Kidney epithelial cell (primary cell): ENCODE measurements at places on chromosomes 6 and 20. TPM values are rescaled to one million over a fixed set of nuclear protein-coding genes. Genes with fewer than 3 reads are reported as not detected.

DNA sequence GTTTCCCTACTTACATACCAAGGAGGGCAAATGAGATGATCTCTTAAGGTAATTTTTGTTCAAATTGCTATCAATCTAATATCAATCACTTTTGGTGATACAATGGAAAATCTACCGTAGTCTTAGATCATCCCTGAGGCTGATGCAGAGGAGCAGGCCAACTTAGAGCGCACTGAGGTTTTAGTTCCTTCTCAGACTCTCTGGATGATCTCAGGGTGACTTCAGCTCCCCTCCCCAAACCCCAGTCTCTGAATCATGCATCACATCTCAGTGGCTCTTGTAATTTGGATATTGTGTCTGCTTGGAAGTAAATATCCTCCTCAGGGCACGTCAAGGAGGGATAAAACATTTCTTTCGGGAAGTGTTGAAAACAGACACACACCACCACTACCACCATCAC, 5.9 kb downstream of the TUBB2B start:
- DNase-seq, result no peak

GRCh38 chr20:11454966-11455799, 462.5 kb upstream of the BTBD3 start:
- peak; percentile 86 for DNase-seq

- DNase-seq, result no peak
These were observed 778 bp upstream of the LIN28B start for GRCh38 chr6:104955927-104956730.

- no peak for DNase-seq
These were observed 21.0 kb upstream of the SNAP91 start for GRCh38 chr6:83729871-83730270.

- no peak for DNase-seq
These were observed 7.7 kb downstream of the DEFB125 start for GRCh38 chr20:95215-95614.

ZBTB46 gene
- total RNA-seq, result 7.2 and 7.8 TPM in 2 replicates

DNA sequence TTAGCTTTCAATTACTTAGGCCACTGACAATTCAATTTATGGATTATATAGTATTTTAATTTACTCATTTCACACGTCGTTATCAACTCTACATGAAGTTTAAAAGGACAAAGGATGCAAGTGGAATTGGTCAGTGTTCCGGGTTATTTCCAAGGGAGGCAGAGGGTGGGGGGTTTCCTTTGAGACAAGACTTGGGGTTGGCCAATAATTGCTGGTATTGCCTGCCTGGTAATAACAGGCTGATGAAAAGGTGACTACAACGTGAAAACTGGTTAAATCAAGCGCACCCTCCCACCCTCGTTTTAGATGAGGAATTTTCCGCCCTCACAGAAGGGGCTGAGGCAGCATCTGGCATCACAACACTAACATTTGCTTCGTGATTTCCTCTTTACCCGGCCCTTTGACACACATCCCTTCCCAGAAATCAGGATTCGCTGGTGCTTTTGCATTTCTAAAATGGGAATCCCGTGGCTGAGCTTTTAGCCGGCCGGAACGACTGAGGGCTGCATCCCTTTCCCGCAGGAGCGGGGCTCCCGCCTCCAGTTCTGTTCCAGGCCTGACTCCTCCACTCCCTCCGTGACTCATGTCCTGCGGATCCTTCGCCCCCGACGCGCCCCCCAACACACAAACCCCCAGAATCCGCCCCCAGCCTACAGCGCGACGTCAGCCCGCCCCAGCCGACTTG, 999 bp upstream of the PIM1 start:
- DNase-seq, result peak; percentile 56

DNA sequence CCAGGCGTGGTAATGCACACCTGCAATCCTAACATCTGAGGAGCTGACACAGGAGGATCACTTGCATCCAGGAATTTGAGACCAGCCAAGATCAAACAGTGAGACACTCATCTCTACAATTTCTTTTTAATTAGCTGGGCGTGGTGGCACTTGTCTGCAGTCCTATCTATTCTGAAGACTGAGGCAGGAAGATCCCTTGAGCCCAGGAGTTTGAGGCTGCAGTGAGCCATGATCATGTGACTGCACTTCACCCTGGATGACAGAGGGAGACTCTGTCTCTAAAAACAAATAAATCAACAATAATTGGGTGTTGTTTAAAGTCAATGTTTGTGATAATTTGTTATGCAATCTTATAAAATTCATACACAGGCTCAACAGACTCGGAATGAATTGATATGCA, 18.0 kb upstream of the HLA-A start:
- no peak for DNase-seq

- no peak for DNase-seq
These were observed 201.1 kb downstream of the ZFAND3 start for GRCh38 chr6:38020593-38020992.

- DNase-seq, result peak; percentile 38
These were observed 44.3 kb downstream of the KHDC1L start for GRCh38 chr6:73180763-73181619.

GRCh38 chr20:58693226-58694006, 816 bp downstream of the NPEPL1 start:
- no peak for DNase-seq

DNA sequence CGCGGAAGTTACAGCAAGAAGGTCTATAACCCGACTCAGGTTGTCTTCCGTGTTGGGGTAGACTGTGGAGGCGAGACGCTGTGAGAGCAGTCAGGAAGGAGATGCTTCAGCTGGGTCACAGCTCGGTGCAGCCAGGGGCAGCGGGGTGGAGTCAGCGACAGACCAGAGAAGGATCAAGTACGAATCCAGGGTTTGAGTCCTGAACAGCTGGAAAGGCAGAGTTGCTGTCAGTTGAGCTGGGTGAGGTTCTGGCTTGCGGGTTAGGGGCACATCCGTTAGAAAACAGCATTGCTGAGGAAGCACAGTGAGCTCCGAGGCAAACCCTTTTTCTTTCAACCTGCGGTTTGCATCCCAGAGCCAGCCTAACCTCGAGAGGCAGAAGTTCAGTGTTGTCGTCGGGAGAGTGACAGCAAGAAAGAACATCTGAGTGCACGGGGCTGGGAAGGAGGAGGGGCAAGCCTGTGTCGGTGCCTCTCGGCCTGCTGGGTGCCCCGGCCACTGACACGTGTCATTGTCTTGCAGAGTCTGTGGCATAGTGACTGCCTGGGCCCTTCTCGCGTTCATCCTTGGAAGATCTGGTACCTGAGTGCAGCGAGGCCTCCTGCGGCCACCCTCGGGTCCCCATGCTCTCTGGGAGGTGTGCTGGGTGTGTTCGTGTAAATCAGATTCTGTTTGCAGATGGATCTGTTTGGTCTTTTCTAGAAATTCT, 20.0 kb downstream of the PNLDC1 start:
- no peak for DNase-seq

BIRC7 gene
- 12.8 and 19.2 TPM in 2 replicates for total RNA-seq

DNA sequence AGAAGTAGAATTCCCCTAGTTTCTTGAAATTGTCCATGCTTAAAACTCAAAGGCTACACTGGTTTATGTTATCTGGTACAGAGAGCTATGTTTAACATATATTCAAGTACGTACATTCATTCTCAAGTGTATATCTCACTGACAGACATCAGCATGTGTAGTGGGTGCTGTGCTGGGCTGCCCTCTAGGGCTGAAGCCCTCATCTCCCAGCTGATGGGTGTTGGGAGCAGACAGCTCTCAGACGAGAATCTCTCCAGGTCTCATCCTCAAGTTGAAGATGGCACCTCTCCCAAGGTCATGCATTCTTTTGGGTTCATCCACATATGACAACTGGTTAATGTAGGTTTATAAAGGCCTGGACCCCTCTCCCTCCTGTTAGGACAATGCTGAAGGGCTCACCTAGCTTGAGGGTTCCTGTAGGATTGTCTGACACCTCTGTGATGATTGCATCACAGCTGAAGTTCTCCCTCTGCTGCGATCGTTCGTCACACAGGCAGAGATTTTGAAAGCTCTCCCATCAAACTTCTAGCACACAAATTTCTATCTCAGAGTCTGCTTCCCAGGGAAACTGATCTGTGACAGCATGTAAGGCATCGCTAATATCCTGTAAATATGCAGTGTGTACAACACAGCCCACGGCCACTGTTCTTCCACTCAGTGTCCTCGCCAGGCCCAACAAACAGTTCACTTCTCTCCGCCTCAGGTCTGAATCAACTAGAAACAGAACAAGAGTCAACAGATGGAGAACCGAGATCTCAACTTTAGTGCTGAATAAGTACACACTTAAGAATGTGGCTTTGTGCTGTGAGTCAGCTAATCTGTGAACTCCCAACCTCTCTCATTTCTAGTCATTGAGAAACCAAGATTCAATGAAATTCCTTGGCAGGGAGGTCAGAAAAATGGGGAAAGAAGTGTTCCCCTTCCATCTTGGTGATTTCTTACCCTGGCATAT, 43.2 kb downstream of the PREP start:
- peak; percentile 71 for DNase-seq
